ENCODE measurements at places on chromosomes 5 and 9.

DNA sequence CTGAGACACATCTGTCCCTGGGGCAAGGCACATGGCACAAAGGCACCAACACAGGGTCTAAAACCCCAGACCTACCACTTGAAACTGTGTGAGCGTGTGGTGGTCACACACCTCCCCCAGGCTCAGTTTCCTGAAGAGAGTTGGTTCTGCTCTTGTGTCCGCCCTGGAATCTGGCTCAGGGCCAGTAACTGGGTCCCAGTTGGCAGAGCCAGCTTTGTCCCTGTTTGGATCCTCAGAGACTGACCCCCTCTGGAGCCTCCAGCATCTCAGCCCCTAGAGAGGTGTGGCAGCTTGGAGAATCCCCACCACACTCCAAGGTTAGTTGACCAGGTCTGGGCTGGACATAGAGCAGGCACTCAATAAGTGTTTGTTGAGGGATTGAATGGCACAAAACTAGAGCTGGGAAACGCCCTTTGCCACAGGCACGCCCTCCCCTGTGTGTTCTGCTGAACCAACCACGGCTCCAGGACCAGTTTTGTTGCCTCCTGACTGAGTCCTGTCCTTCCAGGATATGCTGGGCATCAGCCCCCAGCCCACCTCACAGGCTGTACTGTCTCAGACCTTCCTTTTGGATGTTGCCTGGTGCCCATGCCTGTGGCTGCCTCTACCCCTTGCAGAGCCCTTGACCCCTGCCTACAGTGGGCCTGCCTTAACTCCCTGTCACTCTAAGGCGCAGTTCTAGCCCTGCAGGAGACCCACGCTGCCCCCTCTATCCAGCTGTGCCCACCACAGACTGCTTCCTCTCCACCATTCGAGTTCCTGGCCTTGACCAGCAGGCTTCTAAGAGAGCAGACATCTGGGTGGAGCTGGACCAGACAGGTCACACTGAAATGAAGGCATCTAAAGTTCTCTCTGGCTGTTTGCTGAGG is 3.8 kb upstream of the PDLIM4 start:
- DNase-seq: no peak

GRCh38 chr9:694092-694402 is 147.4 kb upstream of the DMRT1 start:
- no peak for DNase-seq

DNA sequence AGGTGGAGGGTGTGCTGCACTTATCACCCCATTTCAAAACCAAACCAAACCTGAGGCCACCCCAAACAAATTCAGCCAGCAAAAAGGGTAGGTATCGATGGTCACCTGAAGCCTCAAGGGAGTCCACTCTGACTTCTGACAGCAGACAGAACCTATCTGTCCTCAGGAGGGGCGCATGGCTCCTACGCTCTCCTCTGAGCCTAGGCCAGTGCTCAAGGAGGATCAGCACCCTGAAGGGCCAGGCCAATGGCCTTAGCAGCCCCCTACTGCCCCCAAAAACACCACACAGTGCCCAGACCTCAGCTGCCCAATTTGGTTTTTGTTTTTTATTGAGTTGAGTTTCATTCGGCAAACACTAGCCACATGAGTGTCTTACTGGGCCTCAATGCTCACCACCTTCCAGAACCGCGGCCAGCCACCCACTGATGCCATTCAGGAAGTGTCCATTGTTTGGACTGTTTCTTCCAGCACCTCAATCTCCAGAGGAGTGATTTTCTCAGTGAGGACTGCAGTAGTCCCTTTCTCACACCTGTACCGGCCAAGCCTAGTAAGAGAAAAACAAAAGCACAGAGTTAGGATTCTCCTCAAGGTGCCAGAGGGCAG is 62.0 kb downstream of the PSMB7 start:
- DNase-seq: no peak

- DNase-seq: no peak
These were observed 12.8 kb downstream of the LAMC3 start for GRCh38 chr9:131021785-131022184.

DNA sequence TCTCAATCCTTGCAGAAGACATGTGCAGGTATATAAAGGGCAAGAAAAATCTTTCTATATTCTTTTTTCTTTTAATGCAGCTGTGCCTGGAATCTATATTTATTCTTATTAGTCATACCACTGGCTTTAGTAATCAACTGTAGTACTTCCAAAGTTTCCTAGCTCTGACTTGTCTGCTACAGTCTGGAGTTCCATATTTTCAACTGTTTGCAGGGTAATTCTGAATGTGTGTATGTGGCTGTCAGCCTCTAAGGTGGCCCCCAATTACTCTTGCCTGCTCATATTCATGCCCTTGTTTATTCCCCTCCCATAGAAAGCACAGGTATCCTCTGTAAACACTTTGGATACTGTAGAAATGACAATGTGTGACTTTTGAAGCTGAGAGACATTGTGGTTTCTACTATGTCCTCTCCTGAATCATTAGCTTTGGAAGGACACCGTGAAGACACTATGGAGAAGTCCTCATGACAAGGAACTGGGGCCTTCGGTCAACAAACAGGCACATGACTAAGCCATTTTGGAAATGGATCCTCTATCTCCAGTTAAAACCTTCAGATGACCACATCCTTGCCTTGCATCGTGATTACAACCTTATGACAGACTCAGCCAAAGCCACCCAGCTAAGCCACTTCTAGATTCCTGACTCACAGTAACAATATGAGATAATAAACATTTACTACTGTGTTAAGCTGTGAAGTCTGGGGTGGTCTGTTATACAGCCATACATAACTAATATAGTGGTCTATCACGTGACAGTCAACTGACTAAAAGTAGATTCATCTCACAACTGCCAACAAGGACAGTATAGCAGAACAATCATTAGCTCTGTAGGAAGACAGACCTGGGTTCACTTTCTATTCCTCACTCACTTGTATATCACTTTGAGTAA is 49.5 kb upstream of the SUSD1 start:
- no peak for DNase-seq

DNA sequence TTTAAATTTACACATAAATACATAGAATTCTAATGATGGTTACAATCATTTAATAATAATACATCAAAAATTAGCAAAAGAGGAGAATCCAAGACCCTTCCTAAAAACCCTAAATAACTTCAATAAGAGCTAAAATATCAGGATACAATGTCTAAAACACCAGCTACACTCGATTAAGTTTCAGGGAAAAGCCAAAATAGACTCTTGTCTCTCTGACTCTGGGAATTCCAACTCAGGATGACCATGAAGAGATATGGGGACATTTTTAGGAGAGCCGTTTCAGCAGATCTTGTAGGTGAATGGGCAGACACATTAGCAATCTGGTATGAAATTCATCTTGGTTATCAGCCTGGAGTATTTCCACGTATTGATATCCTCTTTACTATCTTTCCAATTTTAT is 193.3 kb upstream of the NR3C1 start:
- no peak for DNase-seq

DNA sequence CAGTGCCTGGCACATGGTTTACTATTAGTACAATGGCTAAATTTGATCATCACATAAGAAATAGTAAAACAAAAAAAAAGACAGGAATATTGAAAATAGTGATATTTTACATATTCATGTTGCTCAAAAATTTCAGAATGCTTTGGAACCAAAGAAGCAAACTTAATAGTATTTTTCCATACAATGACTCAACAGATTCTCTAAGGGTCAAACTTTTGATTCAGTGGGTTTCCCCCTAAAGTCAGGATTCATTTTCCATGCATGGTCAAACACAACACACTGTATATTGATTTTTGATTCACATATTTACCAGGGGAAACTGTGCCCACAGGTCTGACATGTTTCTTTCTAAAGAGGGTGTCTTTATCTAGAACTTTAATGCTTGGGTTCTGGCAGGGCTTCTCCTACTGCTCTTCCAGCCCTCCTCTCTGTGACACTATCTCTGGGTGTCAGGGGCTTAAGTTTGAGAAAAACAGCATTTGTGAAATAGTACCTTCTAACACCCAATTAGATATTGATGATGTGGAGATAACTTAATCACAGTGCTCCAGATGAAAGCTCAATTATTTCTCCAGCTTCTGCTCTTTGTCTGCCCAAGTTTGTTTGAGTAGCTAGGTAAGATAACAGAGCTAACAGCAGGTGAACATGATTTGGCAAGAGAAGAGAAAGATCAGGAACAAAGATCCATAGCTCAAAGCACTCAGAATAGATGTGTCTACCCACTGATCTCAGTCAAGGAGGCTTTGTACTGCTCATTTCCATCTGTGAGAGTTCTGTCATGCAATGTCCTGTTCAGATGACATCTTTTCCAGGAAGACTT is 35.5 kb upstream of the ELL2 start:
- no peak for DNase-seq
